ENCODE measurements at places on chromosomes 3 and 15.
A peak's percentile ranks its signal among the peaks of the same experiment; 100 is the strongest.

GRCh38 chr3:100008081-100008698 lies 106.1 kb downstream of the FILIP1L start:
- DNase-seq, result no peak

- DNase-seq, result no peak
Measured at GRCh38 chr15:89221543-89221942, at the start of gene RLBP1. Gene RLBP1, minus strand, starts transcription at chr15:89221579. Its CDS starts 2,604 bp downstream, at chr15:89218975.

DNA sequence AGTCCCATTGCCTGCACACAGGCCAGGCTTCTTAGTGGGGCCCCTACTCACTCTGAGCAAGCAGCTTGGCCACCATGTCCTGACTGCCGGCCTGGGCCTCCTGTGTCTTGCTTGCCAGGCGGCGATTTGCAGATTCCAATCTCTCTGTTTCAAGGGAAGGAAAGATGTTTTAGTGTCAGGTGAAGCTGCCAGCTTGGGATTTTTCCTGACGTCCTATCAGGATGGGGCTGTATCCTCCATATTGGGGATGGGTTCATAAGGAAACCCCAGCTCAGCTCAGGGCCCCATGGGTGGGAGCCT lies 8.5 kb downstream of the AMOTL2 start:
- no peak for DNase-seq

DNA sequence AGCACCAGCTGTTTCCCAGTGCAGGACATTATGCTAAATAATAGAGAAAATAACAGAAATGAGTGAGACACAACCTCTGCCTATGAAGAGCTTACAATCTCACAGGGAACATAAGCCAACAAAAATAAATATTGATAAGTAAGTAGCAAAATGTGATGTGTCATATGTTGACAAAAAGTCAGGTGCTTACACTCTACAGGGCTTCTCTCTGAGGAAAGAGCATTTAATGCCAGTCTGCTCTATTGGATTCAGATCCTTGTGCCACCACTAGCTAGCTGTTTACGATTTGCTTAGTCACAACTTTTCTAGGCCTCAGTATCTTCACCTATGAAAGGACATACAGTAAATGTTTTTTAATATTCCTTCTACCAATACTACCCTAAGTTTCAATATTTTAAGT lies 500.9 kb upstream of the NAALADL2 start:
- no peak for DNase-seq

GRCh38 chr3:8903191-8903590 lies 60.1 kb downstream of the RAD18 start:
- peak; percentile 16 for DNase-seq

DNA sequence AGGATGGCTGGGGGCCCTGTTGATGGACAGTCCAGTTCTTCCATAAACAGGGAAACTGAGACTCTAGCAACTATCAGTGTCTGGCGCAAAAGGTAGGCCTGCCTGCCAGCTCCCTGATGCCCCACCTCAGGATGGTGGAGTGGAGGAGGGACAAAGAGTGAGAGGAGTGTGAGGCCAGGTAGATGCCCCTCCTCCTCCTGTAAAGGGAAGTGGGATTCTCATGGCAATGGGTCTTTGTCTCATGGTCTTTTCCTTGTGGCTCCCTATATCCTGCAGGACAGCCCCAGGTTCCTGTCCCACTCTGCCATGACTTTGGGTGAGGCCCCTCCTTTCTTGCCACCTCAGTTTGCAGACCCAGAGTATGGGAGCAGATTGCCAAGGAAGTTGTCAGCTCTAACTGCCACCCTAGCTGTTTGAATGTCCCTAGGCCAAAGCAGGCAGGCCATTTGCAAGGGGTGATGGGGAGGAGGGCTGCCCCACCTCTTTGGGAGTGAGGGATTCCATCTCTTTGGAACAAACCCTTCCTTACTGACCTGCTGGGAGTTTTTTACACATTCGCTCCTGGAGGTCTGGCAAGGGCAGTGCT lies 2.8 kb upstream of the DNAH1 start:
- DNase-seq, result no peak

- DNase-seq, result peak; percentile 40
Measured at GRCh38 chr15:58369261-58369701, 62.5 kb upstream of the LIPC start.

Measured in RPMI7951 (cell line).